ENCODE measurements at places on chromosomes 7 and 10. TPM values are rescaled to one million over a fixed set of nuclear protein-coding genes. Genes with fewer than 3 reads are reported as not detected.

The NAT16 gene
- total RNA-seq = not detected

The BPGM gene
- 12.2 TPM for total RNA-seq

The GDI2 gene
- 243 TPM for total RNA-seq

The RAPGEF5 gene
- total RNA-seq = 0.42 TPM

The MYL10 gene
- not detected for total RNA-seq

The C10orf67 gene
- total RNA-seq = not detected

The SH2D4B gene
- 0.13 TPM for total RNA-seq

The FOXI2 gene
- total RNA-seq = not detected

The IGF2BP3 gene
- total RNA-seq = 0.52 TPM

The SFTPA1 gene
- total RNA-seq = not detected

The TRIM50 gene
- total RNA-seq = not detected

The CHPF2 gene
- total RNA-seq = 34.7 TPM

The OLAH gene
- 0.18 TPM for total RNA-seq

The CCDC126 gene
- 6.2 TPM for total RNA-seq

The MBL2 gene
- not detected for total RNA-seq

The PLXNA4 gene
- 45.4 TPM for total RNA-seq

The CAMK1D gene
- 3.4 TPM for total RNA-seq

The ZNF33B gene
- total RNA-seq = 22.8 TPM

The CHST3 gene
- total RNA-seq = not detected

The KIF11 gene
- total RNA-seq = 87.0 TPM

The TMEM130 gene
- total RNA-seq = not detected

The OTUD1 gene
- 8.4 TPM for total RNA-seq

The PTPRE gene
- 24.5 TPM for total RNA-seq

The HPSE2 gene
- total RNA-seq = not detected

The GPR26 gene
- not detected for total RNA-seq

The TEX36 gene
- not detected for total RNA-seq

The PRPS1L1 gene
- total RNA-seq = not detected
